ENCODE measurements at places on chromosomes 3 and 15. TPM values are rescaled to one million over a fixed set of nuclear protein-coding genes. Genes with fewer than 3 reads are reported as not detected.

The MESP1 gene
- total RNA-seq: not detected

The IL5RA gene
- total RNA-seq: not detected

The SORD gene
- total RNA-seq: 59.4 TPM

The ATP2C1 gene
- 50.4 TPM for total RNA-seq

The IL16 gene
- total RNA-seq: 0.42 TPM

The HTR3E gene
- total RNA-seq: not detected

The STXBP5L gene
- not detected for total RNA-seq

The SPINK8 gene
- total RNA-seq: not detected

The EBLN2 gene
- total RNA-seq: 1.2 TPM

The KCNH8 gene
- total RNA-seq: not detected

The UBP1 gene
- 41.4 TPM for total RNA-seq

The IL1RAP gene
- 42.8 TPM for total RNA-seq

The GOLGA8S gene
- total RNA-seq: not detected

The TMEM207 gene
- not detected for total RNA-seq

Measured in airway epithelial cell (primary cell).